ENCODE measurements at places on chromosomes 1 and 21.

DNA sequence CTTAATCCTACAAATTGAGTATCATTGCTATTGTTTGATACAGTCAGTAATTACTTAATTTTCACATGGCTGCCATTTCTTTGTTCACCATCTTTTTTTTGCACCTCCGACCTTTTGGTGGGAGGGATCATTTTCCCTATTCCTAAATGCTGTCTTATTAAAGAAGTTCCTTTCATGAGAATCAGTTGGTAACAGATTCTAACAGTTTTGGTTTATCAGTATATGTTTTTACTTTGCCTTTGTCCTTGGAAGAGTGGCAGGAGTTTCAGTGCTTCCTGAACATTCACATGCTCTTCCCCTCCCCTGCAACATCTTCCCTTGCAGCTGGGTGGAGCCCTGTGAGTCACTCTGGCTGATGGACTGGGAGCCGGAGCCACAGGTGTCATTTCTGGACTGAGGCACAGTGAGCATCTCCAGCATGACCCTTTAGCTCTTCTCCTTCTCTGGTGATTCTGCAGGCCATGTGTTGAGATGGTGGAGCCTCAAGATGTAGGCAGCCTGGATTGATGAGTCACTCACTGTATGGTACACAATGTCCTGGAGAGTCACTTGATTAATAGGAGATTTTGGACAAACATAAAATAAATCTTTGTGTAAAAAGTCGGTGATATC is 217.7 kb downstream of the URB2 start:
- DNase-seq, result no peak

DNA sequence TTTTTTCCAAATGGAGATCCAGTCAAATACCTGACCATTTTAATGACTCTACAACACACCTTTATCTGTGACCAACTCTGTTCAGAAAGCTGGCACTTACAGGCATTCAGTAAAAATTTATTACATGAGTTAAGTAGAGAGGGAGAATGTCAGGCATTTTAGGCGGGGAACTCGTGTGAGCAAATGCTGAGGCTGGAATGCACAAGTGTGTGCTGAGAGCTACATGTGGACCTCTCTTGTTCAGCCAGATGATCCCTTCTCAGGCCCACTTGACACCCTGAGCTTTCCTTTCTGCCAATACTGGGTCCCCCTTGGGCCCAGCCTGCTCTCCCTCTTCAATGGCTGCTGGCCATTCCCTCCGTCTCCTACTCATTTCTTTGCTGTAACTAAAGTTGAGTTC is 11.7 kb downstream of the PPIH start:
- DNase-seq, result no peak

DNA sequence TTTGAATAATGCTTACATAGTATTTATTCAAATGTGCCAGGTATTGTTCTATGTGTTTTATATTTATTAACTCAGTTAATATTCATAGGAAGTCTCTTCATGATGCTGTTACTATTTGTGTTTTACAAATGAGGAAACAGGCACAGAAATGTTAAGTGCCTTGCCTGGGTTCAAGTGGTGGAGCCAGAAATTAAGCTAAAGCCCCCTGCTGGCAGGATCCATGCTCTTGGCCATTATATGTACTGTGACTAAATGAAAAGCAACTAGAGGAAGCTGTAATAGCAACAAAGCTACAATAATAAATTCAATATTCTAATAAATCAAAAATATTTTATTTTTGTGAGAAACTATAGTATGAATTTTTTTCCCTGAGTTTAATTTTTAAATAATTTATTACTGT is 30.0 kb downstream of the IARS2 start:
- no peak for DNase-seq

- DNase-seq, result no peak
Measured at GRCh38 chr1:44417351-44418021, 12.4 kb downstream of the RNF220 start.

DNA sequence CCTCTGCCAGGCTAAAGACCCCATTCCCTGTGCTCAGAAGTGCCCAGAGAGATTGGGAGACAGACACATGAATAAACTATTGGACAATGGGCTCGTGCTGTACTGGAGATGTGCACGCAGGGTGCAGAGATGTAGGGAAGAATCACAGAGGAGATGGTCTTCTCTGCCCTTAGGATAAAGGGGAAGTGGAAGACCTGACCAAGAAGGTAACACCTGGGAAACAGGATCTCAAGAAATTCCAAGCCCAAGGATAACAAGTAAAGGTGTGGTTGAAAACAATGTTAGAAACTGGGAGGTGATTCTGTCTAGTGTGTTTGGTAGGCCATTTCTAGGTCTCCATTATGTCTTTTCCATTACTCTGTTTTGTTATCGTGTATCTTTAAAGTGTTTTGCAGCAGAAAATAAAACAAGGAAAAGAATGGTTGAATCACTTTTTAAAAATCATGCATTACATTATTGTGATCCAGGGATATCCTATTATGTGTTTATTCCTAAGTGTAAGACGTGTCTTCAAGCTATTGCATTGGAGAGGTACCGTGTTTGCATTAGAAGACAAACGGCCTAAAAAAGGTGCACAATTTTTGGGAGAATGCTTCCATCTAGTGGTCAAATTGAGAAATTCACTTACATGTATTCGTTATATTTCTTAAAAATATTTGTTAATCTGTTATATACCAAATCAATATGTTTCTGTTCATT is 40.8 kb upstream of the KCTD3 start:
- DNase-seq, result no peak

DNA sequence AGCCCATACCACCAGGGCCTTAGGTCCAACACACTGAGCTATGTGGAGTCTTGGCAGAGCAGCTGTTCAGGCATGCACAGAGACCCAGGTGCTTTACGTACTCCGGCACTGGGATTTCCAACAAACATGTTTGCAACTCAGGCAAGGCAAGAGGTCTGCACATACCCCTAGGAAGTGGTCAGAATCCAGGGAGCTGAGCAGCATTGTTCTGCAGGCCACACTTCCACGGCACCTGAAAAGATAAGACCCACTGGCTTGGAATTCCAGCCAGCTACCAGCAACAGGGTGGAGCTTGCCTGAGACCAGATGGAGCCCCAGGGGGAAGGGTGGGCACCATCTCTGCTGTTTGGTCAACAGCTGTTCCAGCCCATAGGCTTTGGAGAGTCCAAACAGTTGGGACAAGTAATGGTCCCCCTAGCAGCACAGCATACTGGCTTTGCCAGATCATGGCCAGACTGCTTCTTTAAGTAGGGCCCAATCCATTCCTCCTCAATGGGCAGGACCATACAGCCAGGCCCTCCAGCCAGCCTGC is 51.7 kb upstream of the LRRC8B start:
- DNase-seq, result no peak

- no peak for DNase-seq
Measured at GRCh38 chr1:16386454-16387113, 19.5 kb downstream of the SZRD1 start.

DNA sequence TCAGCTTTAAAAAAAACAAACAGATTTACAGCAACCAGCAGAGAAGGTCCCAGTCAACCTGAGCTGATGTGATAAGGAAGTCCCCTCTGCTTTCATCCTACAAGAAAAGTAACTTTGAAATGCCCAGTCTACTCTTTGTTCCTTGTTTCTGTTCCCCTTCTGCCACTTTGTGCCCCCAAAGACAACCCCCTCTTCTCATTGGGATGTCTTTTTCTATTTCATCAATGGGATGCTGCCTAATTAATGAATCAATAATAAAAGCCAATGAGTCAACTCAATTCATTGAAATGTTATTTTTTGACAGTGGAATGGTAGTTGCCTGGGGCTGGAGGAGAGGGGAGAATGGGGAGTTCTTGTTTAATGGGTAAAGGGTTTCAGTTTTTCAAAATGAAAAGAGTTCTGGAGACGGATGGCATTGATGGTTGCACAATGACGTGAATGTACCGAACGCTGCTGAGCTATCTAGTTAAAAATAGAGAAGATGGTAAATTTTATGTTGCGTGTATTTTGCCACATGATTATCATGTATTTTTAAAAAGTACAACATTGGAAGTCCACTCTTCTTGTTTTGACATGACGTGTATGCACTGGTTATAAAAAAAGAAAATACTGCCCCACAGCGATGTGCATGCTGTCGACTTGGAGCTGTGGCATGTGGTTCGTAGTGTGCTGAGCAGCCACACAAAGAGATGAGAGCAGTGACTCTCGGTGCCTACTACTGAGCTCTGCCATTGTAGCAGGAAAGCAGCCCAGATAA is 22.4 kb upstream of the PADI2 start:
- DNase-seq, result no peak

- DNase-seq, result no peak
Measured at GRCh38 chr1:2095981-2096736, 45.9 kb downstream of the PRKCZ start.

GRCh38 chr21:44711327-44712202 is at the start of gene TSPEAR:
TSS of gene TSPEAR (minus strand) at chr21:44711572. CDS start at chr21:44711514, 58 bp downstream.
- DNase-seq, result no peak

DNA sequence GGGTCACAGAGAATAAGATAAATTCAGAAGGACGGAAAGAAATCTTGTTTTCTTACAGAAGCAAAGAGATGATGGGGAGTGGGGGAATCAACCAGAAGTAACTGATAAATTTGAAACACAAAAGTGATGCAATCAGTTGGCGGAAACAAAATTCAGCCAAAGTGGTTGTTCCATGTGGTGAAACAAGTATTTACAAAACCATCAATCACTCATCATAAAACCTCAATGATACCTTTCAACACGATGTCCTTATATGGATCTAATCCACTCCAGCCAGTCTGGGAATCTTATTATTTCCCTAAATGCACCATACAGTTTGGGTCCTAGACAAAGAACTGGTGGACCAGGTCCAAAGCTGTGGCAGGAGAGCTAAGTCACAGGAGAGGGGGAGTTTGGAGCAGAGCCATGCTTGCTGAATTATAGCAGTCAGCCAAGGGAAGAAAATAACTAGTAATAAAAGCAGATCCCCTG is 303.8 kb upstream of the LRRC7 start:
- DNase-seq, result no peak

DNA sequence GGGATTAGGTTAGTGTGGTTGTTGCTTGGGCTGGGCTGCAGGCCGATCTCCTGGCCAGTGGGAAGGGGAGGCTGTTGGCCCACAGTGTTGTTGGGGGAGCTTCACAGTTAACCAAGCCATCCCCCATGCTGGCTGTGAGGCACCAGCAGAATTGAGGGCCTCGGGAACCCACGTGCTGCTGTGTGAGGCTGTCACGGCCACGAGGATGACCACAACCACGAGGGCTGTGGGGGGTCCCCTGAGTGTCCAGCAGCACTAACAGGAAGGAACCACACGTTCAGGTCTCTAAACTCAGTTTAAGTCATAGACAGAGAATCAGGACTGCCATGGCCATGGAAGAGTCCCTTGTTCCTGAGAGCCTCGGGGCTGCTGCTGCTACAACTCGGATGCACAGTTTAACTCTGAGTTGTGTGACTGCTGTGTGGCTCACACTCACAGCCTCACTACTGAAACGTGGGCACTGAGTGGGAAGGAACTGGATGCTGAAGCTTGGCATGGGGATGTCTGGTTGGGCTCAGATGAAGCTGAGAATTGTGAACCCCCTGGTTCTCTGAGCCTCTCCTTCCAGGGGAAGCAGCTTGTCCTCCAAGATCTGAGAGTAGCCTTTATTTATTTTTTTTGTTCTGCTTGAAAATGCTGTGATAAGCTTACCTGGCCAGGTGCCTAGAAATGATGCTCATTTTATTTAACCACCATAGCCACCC is 4.8 kb upstream of the MMEL1 start:
- no peak for DNase-seq

DNA sequence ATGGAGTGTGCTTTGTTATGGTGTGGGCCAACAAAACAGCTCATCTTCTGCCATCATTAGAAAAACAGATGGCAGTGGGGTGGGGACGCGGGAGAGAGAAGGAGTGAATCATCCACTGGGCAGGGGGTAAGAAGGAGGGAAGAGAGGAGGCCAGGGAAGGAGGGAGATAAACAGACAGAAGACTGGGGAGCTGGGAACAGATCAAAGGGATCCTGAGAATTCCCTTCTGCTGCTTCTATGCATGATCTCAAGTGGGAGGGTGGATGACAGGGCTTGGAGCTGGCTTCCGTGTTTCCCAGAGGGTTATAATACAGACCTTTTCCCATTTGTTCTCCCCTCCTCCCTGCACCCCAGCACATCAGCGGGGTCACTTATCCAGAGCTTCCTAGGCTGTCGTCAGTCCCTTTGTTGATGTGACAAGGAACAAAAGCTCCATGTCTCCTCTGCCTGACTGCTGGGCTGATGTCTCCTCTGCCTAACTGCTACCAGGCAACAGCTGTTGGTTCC is 338.6 kb downstream of the PAPPA2 start:
- no peak for DNase-seq

DNA sequence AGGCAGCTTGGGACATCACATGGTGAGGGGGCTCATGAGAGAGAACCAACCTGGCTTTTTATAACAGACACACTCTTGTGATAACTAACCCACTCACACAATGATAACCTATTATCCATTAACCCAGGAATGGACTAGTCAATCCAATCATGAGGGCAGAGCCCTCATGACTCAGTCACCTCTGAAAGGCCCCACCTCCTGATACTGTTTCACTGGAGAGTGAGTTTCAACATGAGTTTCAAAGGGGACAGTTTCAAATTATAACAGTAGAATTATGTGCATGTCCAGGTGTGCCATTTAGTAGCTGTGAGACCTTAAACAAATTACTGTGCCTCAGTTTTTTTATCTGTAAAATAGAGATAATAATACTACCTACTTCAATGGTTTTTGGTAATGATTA is 47.6 kb upstream of the PPP2R5A start:
- no peak for DNase-seq

DNA sequence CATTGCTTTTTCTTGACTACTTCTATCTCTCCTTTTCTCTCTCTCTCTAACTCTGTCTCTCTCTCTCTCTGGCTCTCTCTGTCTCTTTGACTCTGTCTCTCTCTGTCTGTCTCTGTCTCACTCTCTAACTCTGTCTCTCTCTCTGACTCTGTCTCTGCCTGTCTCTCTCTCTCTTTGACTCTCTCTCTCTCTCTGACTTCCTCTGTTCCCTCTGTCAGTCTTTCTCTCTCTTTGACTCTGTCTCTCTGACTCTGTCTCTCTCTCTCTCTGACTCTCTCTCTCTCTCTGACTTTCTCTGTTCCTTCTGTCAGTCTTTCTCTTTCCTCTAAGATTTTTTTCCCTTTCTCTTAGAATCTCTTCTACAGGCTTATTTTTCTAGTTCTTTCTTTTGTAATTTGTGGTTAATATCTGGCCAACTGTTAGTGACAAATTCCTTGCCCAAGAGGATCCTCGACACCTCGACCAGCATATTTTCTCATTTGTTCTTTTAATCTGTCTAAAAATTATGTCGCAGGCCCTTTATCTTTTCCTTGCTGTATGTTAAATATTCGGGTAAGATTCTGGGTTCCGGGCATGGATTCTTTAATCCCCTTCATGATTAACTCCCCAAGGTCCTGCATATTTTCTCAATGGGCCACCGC is at the start of gene ATAD3C:
Gene ATAD3C, plus strand, starts transcription at position 591 of the 641 bp plus-strand sequence. CDS start 995 bp downstream, outside the sequence.
- DNase-seq, result no peak

All from CD4-positive, alpha-beta T cell treated with Interleukin-1 beta for 1 hour (primary cell).